ENCODE measurements at places on chromosomes 3 and 15. TPM values are rescaled to one million over a fixed set of nuclear protein-coding genes. Genes with fewer than 3 reads are reported as not detected.

HESX1 gene
- total RNA-seq, result not detected

CHRFAM7A gene
- total RNA-seq, result not detected

CHRNA3 gene
- total RNA-seq, result under 0.01 TPM

HYAL3 gene
- total RNA-seq, result 1.8 TPM

SLC51B gene
- total RNA-seq, result not detected

CCR9 gene
- not detected for total RNA-seq

CLDN18 gene
- total RNA-seq, result not detected

FBXO40 gene
- not detected for total RNA-seq

MASP1 gene
- total RNA-seq, result 214 TPM

Data from placental pericyte (primary cell).